Kidney (tissue), 22 donors: ENCODE measurements at places on chromosomes 3 and 15.

DNA sequence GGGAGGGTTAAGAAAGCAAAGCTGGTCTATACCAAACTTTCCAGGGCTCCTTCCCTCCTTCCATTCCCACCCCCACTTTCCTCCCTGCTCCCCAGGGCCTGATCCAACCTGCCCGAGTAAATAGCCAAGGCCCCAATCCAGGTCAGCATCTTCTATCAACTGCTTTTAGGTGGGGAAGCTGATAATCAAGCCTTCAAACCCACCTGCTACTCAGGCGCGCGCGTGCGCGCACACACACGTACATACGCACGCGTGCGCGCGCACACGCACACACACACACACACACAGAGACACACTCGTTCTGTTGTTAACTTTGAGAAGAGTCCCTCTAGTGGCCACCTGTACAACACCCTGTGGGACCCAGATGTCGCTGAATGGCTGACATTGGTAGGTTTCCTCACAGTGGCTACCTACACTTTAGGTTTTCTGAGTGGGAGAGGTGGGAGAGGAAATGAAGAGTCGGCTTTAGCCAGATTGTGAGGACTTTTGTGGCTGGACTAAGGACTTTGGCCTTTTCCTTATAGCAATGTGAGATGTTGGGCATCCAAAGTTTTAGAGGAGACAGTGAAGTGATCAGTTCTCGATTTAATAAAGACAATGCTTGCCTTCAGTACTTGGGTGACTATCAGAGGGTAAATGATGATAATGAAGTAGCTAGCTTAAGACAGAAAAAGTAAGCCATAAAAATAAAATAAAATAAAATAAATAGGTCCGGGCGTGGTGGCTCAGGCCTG is 179.9 kb upstream of the C2CD4B start:
- peak; percentile 90 for DNase-seq

DNA sequence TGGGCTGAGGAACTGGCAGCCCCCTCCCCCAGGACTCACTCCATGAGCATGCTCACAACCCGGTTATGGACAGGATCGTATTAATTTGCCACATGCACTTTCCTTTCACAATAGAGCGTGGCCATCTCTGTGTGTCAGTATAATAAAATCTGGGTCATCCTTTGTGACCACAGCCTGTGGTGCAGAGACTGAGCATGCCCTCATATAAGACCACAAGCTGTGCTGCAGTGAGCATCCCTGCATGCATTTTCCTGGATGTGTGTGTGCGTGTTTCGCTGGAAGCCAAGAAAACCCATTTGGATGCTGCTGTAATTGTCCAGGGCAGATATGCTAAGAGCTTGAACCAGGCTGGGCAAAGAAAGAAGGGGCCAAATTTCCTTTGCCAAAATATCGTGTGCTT is 39.7 kb downstream of the CYP11A1 start:
- no peak for DNase-seq

- DNase-seq = no peak
These were observed 134.3 kb downstream of the POLQ start for GRCh38 chr3:121411523-121411922.

GRCh38 chr3:130835483-130835882 is 58.4 kb upstream of the ATP2C1 start:
- DNase-seq = no peak

GRCh38 chr3:191997093-191997492 is 536.1 kb downstream of the PYDC2 start:
- no peak for DNase-seq

- DNase-seq = no peak
These were observed 87.4 kb downstream of the AAGAB start for GRCh38 chr15:67167091-67167490.

DNA sequence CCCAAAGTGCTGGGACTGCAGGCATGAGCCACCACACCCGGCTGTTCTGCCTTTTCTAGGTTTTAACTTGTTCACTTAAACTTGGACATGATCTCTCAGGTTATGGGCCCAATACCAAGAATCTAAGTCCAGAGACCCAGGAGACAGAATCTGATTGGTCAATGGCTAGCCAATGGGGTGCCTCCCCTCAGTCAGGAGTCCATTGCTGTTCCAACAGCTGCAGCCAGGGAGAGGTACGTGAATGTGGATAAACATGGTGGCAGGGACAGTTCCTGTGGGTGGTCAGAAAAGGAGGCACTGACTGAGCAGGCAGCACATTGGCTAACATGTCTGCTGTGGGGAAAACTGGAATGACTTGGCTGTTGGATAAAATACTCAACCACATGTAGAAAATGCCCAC is 140.3 kb downstream of the RPLP1 start:
- DNase-seq = no peak

- DNase-seq = peak; percentile 52
These were observed 192.6 kb upstream of the PRICKLE2 start for GRCh38 chr3:64417816-64418215.

DNA sequence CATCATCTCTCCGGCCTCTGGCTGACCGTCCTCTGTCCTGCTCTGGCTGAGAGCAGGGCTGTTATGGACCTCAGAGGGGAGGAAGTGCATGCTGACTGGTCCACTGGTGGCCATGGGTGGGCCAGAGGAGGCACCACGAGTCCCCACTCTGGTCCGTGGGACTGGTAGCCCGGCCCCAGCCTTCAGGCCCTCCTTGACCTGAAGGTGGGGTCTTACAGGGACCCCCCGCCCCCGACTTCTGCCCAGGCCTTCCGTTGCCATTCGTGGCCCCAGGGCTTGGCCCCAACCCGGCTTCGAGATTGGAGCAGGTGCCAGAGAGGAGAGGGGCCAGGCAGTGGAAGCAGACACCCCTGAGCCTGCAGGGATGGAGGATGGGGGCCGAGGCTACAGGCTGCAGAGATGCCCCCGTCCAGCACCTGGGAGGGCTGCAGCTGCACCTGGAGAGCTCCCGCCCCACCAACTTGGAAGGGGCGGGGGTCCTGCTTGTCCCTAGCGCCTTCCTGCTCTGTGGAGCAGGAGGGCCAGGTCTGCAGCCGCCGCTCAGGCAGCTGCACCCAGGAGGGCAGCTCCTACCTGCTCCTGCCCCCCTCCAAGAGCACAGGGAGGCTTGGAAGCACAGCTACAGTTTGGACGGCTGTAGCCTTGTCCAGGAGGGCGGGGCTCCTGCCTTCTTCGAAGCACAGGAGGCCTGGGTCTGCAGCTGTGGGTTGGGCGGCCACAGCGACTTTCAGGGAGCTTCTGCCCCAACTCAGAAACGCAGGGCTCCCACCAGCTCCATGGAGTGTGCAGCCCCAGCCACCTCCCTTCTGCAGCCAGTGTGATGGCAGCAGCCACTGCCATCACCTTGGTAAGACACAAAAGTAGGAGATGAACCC is 142.5 kb downstream of the KLF13 start:
- DNase-seq = peak; percentile 68

DNA sequence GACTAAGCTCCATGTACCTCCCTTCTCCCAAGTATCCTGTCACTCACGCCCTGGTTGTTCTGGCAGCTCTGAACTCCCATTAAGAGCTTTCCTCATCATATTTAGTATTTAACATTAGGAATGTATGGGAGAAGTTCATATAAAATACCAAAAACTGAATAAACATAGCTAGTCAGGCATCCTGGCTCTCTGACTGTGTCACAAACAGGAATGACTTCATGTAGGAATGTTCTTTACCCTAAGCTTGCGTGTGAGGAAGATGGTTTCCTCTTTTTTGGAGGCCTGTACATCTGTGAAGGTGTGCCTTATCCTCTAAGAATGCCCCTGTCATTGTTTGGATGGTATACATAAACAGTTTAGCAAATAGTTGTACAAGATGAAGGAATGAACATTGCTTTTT is 38.6 kb downstream of the SEMA6D start:
- DNase-seq = no peak

- no peak for DNase-seq
These were observed 37.0 kb downstream of the PARP16 start for GRCh38 chr15:65249641-65250040.

GRCh38 chr3:42345811-42346210 is 64.6 kb downstream of the LYZL4 start:
- no peak for DNase-seq

- no peak for DNase-seq
These were observed 35.1 kb upstream of the IL12A start for GRCh38 chr3:159953325-159954085.

GRCh38 chr3:27666708-27667107 is 55.4 kb downstream of the EOMES start:
- no peak for DNase-seq

DNA sequence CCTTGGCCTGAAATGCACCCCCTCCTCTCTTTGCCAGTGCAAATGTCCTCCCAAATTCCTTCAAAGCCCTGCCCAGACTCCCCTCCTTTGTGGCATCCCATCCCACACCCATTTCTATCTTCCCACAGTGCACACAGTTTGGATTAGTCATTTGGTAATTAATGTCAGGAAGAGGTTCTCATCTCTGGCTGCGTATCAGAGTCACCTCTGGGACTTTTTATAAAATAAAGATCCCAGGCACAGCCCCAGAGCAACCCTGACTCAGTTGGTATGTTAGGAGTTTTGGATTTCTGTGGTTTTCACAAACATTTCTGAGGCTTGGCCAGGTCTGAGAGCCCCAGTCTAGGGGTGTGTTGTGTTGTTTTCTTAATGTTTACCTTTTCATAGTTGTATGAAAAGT is 41.6 kb downstream of the C3orf20 start:
- no peak for DNase-seq

DNA sequence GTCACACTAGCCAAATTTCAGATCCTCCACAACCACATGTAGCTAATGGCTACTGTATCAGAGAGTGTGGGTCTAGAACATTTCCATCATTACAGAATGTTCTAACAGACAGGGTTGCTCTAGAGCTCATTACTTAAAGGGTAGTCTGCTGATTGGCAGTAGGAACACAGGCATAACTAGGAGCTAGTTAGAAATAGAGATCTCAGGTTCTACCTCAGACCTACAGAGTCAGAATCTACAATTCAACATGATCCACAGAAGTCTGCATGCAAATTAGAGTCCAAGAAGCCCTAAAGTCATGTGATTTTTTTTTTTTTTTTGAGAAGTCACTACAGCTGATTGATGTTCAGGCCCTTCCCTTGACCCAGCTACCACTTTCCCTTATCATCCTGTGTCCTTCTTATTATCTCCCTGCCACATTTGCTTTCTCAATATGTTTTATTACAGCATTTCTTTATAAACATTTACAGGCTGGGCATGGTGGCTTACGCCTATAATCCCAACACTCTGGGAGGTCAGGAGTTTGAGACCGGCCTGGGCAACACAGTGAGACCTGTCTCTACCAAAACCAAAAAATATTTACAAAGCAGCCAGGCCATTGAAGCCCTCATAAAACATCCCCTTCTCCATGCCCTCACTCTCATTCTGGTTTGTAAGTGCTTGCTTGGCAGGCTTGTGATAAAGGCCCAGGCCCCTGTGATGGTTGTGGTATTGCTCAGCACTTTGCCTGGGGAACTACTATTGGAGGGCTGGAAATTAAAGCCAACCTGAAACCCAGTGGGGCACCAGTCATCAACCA is 3.8 kb upstream of the ABHD5 start:
- DNase-seq = no peak

- DNase-seq = no peak
These were observed 185.5 kb upstream of the GPR149 start for GRCh38 chr3:154615471-154615870.

- DNase-seq = no peak
These were observed 95.8 kb downstream of the PPARG start for GRCh38 chr3:12384451-12385233.

GRCh38 chr15:22974745-22975144 is 5.4 kb downstream of the CYFIP1 start:
- no peak for DNase-seq

- DNase-seq = no peak
These were observed 84.7 kb upstream of the LMCD1 start for GRCh38 chr3:8416965-8417364.

GRCh38 chr15:61764981-61765380 is 295.3 kb downstream of the VPS13C start:
- peak; percentile 40 for DNase-seq

DNA sequence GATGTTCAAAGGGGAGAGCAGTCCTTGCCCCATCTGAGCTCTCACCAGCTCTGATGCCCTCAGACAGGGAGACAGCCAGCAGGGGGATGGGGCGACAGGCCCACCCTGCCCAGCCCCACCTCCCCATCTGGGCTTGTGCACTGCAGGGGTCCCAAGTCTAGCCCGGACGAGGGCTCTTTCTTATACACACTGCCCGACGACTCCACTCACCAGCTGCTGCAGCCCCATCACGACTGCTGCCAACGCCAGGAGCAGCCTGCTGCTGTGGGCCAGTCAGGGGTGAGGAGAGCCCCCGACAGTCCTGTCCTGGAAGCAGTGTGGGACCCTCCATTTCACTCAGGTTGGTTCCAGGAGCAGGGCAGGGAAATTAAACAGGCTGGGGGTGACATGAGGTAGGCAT is 73.9 kb downstream of the BOC start:
- DNase-seq = no peak

DNA sequence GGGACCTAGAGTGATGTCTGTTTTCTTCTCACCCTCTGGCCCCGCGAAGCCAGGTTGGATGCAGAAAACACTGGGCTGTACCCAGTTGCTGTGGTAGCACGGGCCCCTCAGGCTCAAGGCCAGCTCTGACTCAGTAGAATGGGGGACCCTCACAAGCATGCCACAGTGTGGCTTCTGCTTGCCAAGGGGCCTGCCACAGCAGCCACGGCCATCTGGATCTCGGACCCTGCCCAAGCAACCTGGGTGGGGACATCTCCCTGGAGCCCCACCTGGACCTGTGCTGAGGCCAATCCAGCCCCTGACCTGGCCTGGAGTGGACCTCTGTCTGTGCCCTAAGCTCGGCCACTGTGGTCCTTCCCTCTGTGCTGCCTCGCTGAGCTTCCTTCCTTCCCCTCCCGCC is 59.0 kb downstream of the MGLL start:
- DNase-seq = no peak

GRCh38 chr15:79370716-79371115 is 59.8 kb downstream of the TMED3 start:
- no peak for DNase-seq

- DNase-seq = no peak
These were observed 645 bp downstream of the COPS2 start for GRCh38 chr15:49154799-49155109.

DNA sequence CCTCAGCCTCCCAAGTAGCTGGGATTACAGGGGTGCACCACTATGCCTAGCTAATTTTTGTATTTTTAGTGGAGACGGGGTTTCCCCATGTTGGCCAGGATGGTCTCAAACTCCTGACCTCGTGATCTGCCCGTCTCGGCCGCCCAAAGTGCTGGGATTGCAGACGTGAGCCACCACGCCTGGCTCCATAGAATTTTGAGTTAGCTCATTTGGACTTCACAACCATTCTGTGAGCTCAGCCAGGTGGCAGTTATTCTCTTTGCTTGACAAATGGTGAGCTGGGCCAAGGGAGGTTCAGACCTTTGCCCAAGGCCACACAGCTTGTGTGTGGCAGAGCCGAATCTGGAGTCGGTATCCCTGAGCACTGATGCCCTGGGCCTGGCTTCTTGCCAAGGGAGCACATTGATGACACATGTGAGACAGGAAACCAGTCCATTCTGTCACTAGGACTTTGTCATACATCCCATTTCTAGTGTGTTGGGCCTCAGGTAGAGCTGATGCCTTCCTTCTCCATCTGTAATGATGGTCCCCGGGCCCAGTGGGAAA is 17.6 kb downstream of the PODXL2 start:
- no peak for DNase-seq

GRCh38 chr3:23387286-23387918 is 184.3 kb downstream of the UBE2E2 start:
- DNase-seq = no peak
